ENCODE measurements at places on chromosomes 5 and 9. TPM values are rescaled to one million over a fixed set of nuclear protein-coding genes. Genes with fewer than 3 reads are reported as not detected.

The OTP gene
- not detected for polyA plus RNA-seq

The SPATA31E1 gene
- not detected for polyA plus RNA-seq

The FGFR4 gene
- 129 TPM for polyA plus RNA-seq

The PBX3 gene
- polyA plus RNA-seq = 4.0 TPM

The CNTNAP3B gene
- polyA plus RNA-seq = 7.6 TPM

The ADAMTS13 gene
- 4.5 TPM for polyA plus RNA-seq

The PCDHGB4 gene
- 1.7 TPM for polyA plus RNA-seq

The UBE2D2 gene
- polyA plus RNA-seq = 59.9 TPM

Measured in HepG2 (cell line).